CD4-positive, alpha-beta T cell treated with Interleukin-17A for 4 hours (primary cell): ENCODE measurements at places on chromosomes 11 and 22.

GRCh38 chr11:57251491-57252104, 14.5 kb upstream of the APLNR start:
- DNase-seq = no peak

DNA sequence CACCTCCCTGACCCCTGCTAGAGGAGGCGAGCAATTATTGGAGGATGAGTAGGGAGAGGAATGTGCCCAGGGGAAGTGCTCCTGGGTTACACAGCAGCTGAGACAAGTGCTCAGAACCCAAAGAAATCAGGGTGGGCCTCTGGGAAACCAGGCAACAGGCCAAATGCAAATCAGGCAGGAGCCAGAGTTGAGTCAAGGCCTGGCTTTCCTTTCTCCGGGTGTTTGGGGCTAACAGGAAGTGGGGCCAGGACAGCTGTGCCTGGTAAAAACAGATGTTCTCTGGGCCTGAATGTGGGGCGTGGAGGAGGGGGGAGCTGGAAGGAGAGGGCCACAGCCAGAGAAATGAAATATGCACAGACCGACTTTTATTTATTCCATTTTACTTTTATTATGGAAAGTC, 22.0 kb downstream of the MFNG start:
- DNase-seq = no peak

DNA sequence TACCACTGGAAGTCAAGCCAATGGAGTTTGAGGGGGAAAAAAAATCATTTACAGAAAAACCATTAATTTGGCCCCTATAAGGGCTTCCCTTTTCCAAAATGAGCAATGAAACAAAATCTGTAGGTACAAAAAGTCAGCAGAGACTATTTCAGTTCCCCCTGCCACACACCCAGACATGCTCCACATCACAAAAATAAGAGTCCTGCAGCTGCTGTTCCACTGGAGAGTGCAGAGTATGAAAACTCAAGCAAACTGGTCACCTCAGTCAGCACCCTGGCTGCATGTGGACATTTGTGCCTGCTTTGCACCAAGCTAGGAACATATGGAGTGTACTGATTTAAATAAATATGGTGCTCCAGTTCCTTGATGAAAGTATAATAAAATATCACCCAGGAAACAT, 15.1 kb downstream of the POU2AF1 start:
- DNase-seq = no peak

- no peak for DNase-seq
These were observed 24.9 kb downstream of the BCO2 start for GRCh38 chr11:112200252-112200651.

GRCh38 chr11:120839846-120840402, 184.0 kb upstream of the TBCEL start:
- DNase-seq = no peak

- no peak for DNase-seq
These were observed 484.7 kb upstream of the TENM4 start for GRCh38 chr11:79925570-79925969.

GRCh38 chr22:17063411-17064106, 21.2 kb upstream of the IL17RA start:
- DNase-seq = no peak
